GM20000 (cell line): ENCODE measurements at places on chromosomes 3 and 15.

DNA sequence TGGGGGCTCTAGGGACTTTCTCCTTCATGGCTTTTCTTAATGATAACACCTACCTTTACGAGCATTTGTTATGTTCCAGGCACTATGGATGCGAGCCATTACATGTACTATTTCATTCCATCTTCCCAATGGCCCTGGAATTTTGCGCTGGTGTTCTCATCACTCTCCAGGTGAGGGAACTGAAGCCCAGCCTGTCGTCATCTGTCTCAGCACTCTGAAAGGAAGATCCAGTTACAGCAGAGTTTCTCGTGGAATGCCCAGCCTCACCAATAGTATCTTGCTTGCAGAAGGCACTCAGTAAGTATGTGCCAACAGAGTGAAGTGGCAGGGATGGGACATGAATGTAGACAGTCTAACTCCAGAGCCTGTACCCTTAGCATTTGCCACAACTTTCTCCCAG, 56.8 kb downstream of the NOX5 start:
- DNase-seq: no peak

GRCh38 chr3:19947549-19948225, 790 bp downstream of the RAB5A start:
- peak; percentile 26 for DNase-seq

DNA sequence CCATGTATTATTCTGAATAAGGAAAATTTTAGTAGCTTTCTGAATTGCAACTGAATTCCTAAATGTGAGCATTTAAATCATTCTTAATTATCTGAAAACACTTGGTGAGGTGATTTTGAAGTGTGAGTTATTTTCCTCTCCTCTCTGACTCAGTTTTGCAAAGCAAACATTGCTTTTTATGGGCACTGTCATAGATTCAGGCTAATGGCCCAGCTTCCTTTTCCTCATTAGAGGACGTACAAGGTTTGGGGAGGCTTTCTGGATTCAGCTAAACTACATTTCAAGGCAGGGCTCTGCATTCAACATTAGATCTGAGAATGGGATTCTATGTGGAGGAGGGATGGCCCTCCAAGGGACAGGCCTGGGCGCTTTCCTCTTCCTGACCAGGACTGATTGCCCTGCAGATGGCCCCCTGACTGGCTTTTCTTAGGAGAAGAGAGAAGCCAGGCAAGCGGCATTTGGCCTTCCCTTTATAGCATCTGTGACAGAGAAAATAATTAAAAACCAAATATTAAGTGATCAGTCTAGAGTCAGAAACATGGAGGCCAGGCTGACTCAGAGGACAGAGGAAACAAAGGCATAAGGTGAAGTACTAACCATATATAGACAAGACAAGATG, 53.0 kb upstream of the STXBP5L start:
- DNase-seq: no peak

GRCh38 chr15:77786956-77787355, 154.2 kb upstream of the LINGO1 start:
- DNase-seq: no peak

DNA sequence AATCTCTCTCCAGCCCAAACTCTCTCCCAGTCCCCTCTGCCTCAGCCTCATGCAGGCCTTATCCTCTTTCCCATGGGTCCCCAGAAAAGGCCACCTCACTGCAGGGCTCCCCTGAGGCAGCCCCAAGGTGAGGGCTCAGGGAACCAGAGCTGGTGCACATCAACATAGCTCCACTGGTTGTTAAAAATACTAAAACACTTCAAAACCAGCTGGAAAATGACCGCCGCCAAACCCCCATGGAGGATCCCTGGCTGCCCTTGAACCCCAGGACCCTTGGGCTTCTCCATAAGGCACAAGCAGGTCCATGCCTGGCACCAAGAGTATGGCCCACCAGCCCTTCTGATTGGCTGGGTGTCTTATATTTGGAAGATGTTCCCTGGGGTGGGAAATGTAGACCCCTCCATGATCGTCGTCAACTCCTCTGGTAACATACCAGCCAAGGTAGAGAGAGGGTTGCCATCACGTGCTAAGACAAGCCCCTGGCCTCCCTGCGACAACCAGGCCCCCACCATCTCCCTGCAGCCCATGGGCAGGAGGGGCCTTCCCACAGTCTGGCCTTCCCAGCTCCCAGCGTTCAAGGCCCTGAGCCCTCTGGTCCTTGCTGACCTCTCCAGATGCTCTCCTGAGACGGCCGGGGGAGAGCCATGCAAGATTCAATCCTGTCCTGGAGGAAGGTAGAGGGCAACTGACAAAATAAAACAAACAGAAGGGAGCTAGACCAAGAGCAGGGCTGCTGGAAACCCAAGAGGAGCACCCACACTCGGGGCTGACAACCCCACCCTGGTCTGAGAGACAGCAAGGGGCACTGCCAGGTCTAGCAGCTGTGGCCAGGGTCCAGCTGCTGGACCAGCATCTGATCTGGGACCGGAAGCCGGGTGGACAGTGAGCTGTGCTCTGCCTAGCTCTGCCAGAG, 132.1 kb upstream of the PRR20G start:
- no peak for DNase-seq

DNA sequence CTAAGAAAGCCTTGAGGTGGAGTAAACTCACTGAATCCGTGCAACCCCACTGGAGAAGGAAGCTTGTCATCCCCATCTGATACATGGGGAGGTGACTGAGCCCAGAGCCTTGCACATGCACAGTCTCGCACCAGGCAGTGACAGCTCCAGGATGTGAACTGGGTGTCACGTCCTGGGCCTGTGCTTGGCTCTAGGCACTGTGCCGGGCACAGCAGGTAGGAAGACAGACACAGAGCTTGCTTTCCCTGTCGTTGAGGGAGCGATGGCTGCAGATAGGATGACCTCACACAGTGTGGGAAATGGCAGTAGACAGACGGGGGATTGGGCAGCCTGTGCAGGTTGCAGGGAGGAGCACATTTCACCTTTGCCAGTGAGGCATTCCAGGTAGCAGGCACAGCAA, 12.2 kb upstream of the ATP2B2 start:
- no peak for DNase-seq

DNA sequence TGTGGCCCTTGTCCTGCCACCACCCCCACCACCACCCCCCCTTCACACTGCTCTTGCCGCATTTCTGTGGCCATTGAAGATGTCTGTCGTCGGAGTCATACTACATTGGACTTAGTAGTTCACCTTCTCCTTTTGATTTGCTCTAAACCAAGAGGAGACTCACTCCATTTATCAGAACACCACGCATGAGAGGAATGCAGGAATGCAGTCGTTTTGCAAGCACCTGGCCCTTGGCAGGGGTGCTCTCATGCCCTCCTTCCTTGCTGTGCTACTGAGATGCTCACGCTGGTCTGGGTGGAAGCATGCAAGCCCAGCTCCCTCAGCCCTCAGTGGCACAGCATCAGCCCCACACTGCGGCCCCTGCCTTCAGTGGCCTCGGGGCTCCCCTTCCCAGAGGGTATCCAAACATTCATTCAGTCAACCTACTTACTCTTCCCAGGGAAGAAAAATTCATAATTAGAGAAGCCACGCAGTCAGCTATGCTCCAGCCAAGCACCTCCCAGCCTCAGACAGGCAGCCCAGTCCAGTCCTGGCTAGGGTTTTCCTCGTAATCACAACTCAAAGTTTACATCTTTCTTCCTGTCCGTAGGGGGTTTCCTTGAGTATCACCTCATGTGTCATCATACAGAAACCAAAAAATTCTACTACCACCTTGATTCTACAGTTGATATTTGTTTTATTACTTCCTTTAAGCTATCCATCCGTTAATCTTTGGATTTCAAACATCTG, 520.0 kb downstream of the GABRG3 start:
- no peak for DNase-seq
